H1 (cell line): ENCODE measurements at places on chromosomes 3 and 15.

- DNase-seq: no peak
Measured at GRCh38 chr15:68510558-68510957, 68.2 kb upstream of the CORO2B start.

DNA sequence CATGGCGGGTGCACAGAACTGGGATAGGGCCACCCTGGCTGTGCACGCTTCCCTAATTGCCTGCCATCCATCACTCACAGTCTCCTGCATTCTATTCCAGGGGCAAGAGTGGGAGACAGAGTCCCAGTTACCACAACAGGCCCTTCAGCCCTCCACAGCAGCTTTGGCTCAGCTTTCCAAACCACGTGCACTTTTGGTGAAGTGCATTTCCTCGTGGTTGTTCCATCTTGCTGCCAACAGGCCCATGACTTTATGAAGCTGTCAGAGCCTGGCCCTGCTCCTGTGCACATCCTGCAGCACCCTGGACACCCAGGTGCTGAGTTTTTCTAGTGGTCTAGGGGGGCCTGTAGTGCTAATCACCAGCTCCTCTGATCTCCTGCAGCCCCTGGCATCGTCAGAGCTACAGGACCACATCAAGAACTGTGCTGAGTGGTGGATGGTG, 110.2 kb downstream of the ADCY5 start:
- DNase-seq: no peak

GRCh38 chr3:102599819-102600576, 165.2 kb downstream of the ZPLD1 start:
- no peak for DNase-seq

- no peak for DNase-seq
Measured at GRCh38 chr15:84891339-84891738, 6.9 kb downstream of the SLC28A1 start.

GRCh38 chr15:92306663-92307062, 87.0 kb upstream of the ST8SIA2 start:
- DNase-seq: no peak

DNA sequence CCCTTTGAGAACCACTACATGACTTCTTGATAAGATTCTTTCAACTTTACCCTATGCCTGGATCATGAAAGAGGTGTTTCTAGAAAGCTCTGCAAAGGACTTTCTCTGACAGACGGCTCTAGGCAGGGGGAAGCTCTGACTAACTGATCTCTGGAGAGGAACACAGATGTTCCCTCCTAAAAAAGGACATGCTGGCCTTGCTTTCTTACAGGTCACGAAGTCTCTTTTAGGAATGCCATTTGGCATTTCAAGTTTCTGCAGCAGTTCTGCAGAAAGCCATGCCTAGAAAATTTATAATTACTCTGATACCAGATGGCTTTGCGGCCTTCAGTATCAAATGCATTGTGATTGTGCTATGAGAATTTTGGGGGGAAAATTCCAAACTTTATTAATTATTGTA, 275.4 kb upstream of the CTDSPL start:
- no peak for DNase-seq

GRCh38 chr15:69893863-69894262, 203.9 kb downstream of the TLE3 start:
- DNase-seq: peak; percentile 57

GRCh38 chr3:134376786-134377426, 2.7 kb upstream of the AMOTL2 start:
- no peak for DNase-seq

- no peak for DNase-seq
Measured at GRCh38 chr3:45939341-45939771, 3.9 kb upstream of the CXCR6 start.

GRCh38 chr3:161100994-161101393, 4.2 kb downstream of the B3GALNT1 start:
- no peak for DNase-seq

GRCh38 chr3:66386925-66387650, 113.7 kb downstream of the LRIG1 start:
- no peak for DNase-seq

GRCh38 chr15:72338617-72339321, 18.8 kb upstream of the CELF6 start:
- no peak for DNase-seq

GRCh38 chr3:112639455-112640225, 1.3 kb downstream of the CCDC80 start:
- no peak for DNase-seq

GRCh38 chr15:56325186-56325585, 40.0 kb upstream of the TEX9 start:
- DNase-seq: no peak

GRCh38 chr15:42457445-42458442, 33.2 kb downstream of the ZNF106 start:
- DNase-seq: peak; percentile 82

GRCh38 chr3:124496061-124496460, 234.2 kb upstream of the UMPS start:
- no peak for DNase-seq
